ENCODE measurements at places on chromosomes 4 and X.

- no peak for DNase-seq
Observed at GRCh38 chr4:26194764-26195163, 126.0 kb upstream of the RBPJ start.

GRCh38 chr4:94214703-94215319 is 7.1 kb downstream of the SMARCAD1 start:
- DNase-seq: no peak

GRCh38 chr4:152156442-152156841 is 379.4 kb downstream of the FBXW7 start:
- DNase-seq: no peak

DNA sequence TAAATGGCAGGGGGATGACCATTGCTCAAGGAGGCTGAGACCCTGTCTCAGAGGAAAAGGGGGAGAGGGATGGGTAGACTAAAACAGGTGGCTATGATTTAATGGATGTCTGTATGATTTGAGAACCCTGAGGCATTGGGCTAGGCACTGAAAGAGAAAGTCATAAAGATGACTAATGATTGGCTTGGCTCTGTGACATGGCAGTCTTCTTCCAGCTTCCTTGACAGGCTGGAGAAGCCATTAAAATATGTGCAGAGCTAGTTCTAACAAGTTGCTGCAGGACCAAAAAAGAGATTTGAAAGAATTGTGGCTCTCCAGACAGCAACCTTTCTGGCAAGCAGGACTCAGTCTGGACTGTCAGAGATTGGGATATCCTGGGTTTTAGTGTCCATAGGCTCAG is 53.6 kb downstream of the AMER1 start:
- no peak for DNase-seq

GRCh38 chr4:55859711-55860110 is 6.3 kb downstream of the EXOC1 start:
- DNase-seq: no peak

GRCh38 chrX:23246001-23246400 is 88.6 kb upstream of the PTCHD1 start:
- DNase-seq: no peak

GRCh38 chr4:6332669-6333050 is 63.0 kb downstream of the WFS1 start:
- DNase-seq: no peak

- no peak for DNase-seq
Observed at GRCh38 chr4:14767142-14767541, 235.1 kb upstream of the CPEB2 start.

DNA sequence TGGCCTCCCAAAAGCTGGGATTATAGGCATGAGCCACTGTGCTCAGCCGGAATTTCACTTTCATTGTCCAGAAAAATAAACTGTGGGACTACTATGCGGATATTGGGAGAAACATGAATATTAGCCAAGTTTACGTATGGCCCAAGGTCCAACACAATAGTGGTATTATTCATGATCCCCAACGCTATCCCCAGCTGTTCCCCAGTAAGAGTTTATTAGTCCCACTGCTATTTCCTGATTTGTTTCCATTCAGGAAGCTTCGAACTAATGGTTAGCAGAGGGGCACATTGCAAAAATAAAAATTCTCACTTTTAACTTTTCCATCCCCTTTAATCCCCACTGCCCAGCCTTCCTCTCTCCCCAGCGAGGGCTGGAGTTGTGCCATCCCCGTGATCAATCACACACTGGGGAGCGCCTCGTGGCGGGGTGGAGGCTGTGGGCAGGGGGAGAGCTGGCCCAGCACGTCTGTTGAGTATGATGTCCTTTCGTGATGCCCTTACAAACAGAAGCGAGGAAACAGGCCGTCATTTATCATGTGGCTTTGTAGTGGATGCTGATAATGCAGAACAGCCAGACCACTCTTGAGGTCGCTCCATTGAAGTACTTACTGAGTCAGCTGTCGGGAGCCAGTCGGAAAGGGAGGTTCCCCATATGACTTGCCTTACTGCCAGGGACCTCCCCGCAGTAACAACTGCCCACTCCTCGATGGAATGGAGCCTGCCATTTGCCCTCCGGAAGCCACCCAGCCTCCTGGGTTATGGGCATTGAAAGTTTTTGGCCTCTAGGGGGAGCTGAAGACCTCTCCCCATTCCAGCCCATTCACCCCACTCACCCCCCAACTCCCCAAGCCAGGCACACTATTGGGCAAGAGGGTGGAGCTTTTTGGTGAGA is 117.0 kb downstream of the KDR start:
- DNase-seq: no peak

- no peak for DNase-seq
Observed at GRCh38 chrX:35809781-35810180, 11.6 kb downstream of the MAGEB16 start.

- DNase-seq: no peak
Observed at GRCh38 chr4:23166407-23166806, 473.7 kb downstream of the GBA3 start.

DNA sequence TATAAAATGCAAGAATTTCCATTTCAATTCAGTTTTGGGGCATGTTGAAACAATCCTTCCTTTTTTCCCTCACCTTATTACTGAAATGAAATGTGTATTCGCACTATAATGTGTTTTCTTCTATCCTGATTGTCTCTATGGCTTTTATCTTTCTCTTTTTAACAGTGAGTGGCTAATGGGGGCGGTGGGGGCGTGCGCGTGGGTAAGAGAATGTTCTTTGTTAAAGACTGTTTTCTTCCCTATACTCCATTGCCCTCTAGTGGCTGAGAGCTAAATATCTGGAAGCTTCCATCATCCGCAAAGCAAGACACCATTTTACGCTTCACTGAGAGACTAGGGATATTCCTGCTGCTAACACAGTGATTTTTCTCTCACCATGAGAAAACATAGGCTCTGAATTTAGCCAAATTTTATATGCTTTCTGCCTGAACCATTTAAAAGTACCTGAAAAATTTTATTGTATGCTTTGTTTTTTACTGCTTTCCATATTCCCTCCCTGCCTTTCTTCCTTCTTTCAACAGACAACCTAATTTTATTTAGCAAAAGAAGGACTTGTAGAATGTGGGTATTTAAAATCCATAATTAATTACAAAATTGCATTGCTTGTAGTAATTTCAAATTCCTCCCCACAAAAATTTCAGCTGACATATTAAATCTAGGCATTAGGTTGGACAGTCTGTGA is 194.0 kb downstream of the GASK1B start:
- DNase-seq: peak; percentile 71

- no peak for DNase-seq
Observed at GRCh38 chr4:137685357-137685756, 153.1 kb upstream of the PCDH18 start.

DNA sequence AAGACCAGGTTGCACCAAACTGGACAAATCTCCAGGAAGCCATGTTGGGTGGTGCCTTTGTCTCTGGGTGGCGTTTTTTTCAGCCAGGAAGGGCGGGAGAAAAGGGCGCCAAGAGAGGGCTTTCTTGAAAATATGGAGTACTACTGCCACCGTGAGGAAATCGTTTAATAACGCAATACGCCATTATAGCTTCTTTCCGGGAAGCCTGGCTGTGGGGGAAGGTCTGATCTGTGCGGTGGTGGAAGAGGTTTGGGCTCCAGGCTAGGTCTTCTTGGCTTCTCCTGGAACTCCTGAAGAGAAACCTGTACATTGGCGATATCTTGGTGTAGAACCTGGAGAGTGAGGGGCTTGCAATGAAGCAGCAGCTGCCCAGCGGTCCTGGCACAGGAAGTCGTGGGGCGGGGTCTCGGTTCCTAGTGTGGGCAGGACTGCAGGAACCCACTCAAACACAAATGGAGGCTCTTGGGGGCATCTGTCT is 202.7 kb downstream of the OR13H1 start:
- peak; percentile 77 for DNase-seq

- no peak for DNase-seq
Observed at GRCh38 chr4:24768604-24769003, 26.8 kb upstream of the SOD3 start.

DNA sequence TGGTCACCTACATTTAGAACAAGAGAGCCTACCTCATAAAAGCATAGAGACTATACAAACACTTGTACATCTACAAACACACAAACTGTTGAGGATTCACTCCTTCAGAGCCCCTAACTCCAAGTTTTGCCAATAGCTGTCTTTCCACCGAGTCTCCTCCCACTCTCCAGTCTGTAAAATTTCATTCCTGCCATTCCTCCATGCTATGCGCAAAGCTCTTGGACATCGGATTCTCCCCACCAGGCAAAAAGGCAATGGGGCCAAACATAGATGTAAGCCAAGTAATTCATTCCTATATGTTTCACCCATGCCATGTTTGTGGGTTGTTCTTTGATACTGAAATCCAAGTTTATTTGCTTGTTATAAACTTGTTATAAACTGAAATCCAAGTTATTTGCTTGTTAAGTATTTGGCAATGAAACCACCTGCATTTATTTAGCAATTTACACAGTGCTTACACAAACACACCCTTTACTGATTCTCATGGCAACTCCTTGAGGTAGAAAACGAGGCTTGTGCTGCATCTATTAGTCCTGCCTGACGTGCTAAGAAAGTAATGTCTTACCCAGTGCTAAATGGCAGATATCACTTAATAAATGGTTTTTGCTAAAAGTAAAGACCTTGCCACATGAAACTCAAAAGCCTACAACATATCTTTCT is 91.1 kb downstream of the SCFD2 start:
- DNase-seq: no peak

GRCh38 chr4:88286897-88287296 is 2.5 kb upstream of the PPM1K start:
- DNase-seq: no peak

DNA sequence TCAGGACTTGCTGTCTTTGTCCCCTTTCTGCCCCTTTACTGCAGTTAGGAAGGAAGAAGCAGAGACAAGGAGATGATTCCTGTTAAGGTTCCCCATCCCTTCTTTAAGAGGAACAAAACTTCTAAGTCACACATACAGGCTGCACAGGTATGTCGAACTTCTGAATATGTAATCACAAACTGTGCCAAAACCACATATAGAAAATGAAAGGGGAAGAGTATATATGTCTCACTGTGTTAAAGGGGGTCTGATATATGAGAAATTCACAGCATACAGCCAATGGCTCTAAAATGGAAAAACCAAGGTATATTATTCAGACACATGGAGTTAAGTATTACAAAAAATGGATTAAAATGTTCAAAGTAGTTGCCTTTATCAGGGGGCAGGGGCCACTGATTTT is 11.7 kb downstream of the CFAP97 start:
- DNase-seq: no peak

DNA sequence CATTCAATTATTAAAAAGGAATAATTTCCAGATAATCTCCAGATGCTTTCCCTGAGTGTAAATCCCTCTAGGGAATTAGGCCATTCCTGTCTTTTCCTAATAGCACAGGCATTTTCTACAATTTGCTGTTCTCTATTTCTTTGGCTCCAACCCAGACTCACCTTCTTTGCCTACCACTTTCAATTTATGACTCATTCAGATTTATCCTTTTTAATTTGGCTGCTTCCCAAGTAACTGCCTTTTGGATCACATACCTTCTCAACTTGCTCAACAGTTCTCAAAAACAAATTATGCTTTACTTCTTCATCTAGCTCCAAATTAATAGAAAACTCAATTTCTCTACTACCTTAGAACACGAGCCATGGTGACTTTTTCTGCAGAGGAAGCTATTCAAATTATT is 1166.3 kb upstream of the PCDH7 start:
- no peak for DNase-seq

DNA sequence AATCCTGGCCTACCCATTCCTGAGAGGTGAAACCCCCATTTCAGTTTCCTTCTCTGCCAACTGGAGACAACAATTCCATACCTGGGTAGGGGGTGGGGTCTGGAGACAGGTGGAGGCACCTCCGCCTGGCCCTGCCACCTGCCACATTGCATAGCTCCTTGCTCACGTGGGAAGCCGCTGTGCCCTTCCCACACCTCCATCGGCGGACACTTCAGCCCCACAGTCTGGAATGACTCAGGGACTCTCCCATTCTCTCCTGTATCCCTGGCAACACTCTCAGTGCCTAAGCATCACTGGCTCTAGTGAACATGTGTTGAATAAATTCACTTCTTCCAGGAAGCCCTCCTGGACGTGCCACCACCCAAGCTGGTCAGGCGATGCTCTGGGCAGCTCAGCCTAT is 21.7 kb downstream of the PPP2R2C start:
- DNase-seq: no peak

- DNase-seq: no peak
Observed at GRCh38 chr4:172992648-172993378, 175.8 kb upstream of the GALNT7 start.

DNA sequence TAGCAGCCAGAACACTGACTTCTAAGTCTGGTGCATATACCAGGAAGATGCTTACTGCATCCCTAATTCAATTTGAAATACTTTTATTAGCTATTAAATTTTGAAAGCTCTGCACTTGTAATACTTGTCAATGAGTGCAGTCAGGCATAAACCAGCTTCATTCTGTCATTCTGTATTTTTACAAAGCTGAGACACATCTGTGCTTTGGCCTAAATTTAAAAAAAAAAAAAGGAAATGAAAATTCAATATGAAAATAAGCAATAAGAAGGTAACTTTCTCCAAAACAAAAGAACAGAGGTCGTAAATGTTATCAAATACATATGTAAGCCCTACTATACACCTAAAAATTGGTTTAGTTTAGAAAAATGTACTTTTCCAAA is 7.0 kb downstream of the SMIM14 start:
- DNase-seq: no peak

- peak; percentile 63 for DNase-seq
Observed at GRCh38 chrX:39716401-39716800, 381.4 kb downstream of the BCOR start.

DNA sequence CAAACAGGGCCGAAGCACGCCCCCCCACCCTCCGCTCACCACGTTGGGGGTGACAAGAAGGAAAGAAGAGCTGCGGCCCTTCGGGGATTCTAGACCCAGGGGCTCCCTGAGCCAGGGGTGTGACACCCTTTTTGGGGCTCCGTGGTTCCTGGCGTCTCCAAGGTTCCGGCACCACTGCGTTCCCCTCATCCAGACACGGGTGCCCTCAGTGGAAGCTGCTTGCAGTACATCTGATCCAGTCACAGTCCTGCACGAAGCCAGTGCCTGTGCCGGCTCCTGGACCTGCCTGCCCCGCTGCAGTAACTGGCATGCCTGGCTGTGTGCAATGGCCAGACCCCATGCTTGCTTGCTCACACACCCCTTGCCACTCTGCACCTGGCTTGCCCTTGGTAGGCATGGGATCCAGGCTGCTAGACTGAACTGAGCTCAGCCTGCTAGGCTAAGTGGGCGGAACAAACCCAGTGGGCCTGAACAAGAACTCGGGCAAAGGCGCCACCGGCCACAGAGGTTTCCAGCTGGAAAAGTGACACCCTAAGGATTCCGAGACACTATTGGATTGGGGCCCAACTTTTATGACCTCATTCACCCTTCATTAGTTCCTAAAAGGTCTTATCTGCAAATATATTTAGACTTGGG is 420.4 kb upstream of the AGA start:
- DNase-seq: no peak

DNA sequence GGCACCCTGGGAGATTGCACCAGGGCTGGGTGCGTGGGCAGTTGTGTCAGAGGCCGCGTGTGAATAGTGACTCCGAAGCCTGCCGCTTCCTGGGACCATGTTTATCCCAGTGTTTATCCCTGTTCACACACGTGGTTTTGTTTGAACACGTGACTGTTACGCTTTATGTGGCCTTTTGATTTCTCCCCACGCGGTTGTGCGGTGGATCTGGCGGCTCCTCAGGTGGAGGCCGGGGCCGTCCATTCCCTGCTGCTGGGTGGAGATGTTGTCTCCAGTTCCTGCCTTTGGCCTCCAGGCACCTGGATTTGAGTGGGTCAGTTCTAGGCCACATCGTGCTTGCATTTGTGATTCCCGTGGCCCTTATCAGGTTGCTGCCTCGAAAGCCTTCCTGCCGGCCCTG is 35.1 kb downstream of the NELFA start:
- DNase-seq: no peak
